Breast epithelium (tissue), 4 donors: ENCODE measurements at places on chromosomes 5 and 9.

GRCh38 chr9:108857572-108857971, 1.8 kb upstream of the ACTL7B start:
- no peak for DNase-seq

GRCh38 chr5:74289691-74290090, 350.8 kb downstream of the ENC1 start:
- DNase-seq, result no peak

DNA sequence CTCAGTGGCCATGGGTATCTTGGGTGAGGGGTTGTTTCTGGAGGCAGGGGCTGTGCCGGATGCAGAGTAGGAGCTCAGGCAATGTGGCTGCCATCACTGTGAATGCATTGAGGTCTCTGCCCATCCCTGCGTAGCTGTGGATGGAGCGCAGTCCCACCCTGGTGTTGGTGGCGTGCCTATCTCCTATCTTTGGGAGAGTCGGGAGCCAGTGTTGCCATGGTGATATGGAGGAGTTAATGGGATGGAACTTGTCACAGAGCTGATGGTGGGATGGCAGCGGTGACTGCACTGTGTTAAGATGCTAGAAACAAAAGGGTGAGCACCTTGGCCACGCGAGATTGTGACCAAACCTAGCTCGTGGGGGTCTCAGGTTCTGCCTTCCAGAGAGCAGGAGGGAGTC, 197.3 kb downstream of the MELK start:
- no peak for DNase-seq

- DNase-seq, result no peak
Measured at GRCh38 chr5:68562308-68562707, 346.8 kb downstream of the PIK3R1 start.

DNA sequence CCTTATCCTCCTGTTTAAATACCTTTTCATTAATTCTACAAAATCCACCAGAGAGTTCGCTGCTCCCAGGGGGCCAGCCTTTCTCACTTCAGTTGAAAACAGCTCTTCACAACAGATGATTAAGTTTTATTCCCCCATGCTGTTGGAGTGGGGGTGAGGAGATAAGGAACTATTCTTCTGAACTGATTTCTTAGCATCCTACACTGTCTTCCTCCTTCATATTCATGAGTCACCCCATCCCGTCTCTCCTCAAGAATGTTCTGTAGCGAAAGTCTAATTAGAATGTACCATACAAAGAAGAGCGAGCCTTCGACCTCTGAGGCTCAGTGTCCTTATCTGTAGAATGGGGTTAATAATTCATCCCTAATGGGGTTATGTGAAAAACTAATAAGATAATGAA, 138.0 kb downstream of the PIK3R1 start:
- DNase-seq, result no peak

- DNase-seq, result no peak
Measured at GRCh38 chr5:122412966-122413365, 100.9 kb downstream of the SNCAIP start.

GRCh38 chr9:97555164-97555563, 53.7 kb downstream of the TMOD1 start:
- DNase-seq, result no peak

- no peak for DNase-seq
Measured at GRCh38 chr5:2709976-2710689, 41.3 kb downstream of the IRX2 start.

- no peak for DNase-seq
Measured at GRCh38 chr5:112533362-112533761, 114.3 kb upstream of the EPB41L4A start.

DNA sequence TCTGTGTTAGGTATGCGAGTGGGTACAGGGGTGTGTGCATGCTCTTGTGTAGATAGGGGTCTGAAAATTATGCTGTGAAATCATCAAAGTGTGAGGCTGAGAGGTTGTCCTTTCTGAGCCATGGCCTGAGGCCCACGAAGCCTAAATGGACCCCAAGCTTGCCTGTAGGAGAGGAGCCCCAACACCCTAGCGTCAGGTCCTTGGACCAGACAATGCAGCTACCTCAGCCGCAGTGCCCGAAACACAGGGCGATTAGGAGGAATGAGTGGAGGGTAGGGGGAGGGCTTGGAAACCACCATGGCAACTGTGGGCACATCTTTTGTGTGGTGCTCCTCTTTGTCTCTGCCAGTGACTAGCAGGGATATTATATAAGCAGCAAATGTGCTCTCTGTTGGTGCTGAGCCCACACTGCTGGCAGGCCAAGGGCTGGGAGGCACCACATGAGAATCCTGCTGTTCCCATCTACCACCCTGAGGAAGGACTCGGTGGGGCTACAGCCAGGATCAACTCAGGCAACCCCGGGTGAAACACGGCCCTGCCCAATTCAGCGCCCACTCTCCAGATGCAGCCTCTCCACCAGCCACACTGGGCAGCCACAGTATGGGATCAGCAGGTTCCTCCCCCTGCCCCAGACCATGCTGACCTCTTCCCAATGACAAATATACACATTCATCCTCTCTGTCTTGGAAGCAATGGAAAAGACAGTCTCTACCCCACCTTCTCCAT, 84.6 kb upstream of the FSTL4 start:
- no peak for DNase-seq

- DNase-seq, result no peak
Measured at GRCh38 chr9:88745276-88746001, 210.5 kb downstream of the NXNL2 start.

- no peak for DNase-seq
Measured at GRCh38 chr5:103674739-103675138, 112.2 kb upstream of the NUDT12 start.

DNA sequence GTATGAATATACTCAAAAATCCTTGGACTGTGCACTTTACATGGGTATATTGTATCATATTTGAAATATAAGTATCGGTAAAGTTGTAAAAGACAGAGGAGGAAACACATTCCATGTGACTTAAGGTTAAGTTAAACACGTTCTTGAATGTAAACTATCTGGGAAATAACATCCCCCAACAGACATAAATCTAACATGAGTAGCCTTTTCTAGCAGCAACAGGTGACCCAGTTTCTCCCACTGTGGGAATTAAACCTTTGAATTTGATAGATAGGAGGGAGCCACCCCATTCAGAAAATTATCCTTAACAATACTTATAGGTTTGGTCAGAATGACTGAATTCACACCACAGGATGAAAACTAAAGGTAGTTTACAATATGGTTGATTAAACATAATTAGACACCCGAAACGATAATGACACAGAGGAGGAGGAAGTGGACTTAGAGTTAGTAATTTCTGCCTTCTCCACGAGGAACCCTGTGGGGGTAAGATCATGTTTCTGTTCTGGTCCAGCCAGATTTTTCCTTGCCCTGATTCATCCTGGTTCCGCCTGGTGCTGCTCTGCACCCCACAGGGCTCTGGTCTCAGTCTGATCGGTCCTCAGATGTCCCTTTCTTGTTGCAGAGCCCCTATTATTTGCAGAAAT, 84.6 kb upstream of the DNAH5 start:
- DNase-seq, result no peak

DNA sequence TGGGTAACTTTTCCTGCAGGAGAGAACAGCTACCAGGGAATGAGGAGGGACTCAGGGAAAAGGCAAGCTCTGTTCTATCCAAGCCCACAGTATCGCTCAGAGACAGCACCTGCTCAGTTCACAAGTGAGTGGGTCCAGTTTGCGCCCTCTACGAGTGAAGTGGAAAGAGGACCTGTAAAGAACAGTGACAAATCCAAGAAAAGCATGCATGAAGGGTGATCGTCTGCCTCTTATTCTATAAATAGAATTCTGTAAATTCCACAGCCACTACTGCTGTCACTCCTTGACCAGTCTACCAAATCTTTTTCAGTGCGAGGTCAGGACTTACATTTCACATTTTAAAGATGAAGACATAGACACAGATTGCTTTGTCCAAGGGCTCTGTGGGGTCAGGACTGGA, 117.5 kb downstream of the ENTREP1 start:
- DNase-seq, result no peak

GRCh38 chr9:76615177-76615603, 149.0 kb upstream of the PCA3 start:
- DNase-seq, result no peak

- no peak for DNase-seq
Measured at GRCh38 chr9:121312169-121312568, 44.2 kb downstream of the GSN start.

GRCh38 chr5:108345541-108346171, 36.2 kb downstream of the FBXL17 start:
- no peak for DNase-seq

DNA sequence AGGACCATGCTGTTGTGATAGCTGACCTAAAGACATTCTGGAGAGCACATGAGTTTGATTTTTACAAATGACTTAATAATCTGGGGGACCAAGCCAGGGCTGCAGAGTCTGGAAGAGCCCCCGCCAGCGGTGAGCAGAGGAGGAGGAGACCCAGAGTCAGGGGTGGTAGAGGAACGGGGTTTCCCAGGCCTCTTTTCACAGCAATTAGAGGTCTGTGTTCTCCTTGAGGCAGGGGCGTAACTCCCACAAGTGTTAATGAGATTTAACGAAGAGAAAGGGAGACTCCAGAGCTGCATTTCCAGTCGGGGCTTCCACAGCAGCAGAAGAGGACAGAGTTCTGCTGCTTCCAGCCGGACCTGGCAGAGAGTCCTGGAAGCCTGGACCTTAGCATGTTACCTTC, 137.9 kb upstream of the SLC24A2 start:
- DNase-seq, result no peak

DNA sequence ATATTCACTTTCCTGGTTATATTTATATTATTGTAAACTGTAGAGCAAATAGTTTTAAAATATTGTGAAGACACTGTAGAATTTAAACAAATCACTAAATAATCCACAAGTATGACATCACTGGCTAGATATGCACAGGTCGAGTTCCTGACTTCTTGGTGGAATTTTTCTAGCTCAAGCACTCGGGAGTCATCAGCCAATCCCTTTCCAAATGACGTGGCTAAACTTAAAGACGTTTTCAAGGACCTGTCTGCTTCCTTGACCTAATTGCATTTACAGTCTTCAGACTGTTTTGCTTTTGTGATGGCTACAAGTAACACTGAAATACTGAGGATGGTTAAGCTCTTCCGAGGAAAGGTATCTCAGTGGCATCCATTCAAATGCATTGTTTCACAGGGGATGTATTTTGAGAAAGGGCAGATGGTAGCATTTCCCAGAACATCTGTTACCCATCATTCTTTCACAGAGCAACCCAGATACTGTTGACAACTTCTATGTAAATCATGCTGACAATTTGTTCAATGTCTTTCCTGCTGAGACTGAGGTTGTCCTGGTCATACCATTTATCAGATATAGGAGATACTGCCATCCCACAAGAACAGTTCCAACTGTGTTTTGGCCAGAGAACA, 262.8 kb downstream of the CDH10 start:
- DNase-seq, result no peak

DNA sequence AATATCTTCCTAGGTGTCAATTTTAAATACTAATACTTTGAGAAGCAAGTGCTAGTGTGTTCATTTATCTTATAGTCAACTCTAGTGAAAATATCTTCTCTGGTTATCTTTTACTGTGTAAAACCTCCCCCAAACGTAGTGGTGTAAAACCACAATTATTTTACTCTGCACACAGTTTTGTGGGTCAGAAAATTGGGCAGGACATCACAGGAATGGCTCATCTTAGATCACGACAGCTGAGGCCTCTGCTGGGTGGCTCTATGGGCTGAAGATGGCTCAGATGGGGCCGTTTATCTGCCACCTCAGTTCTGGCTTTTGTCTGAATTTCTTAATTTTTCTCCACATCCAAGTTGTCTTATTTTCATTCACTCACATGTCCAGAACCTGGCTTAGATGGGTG, 457.2 kb upstream of the ACTBL2 start:
- no peak for DNase-seq

DNA sequence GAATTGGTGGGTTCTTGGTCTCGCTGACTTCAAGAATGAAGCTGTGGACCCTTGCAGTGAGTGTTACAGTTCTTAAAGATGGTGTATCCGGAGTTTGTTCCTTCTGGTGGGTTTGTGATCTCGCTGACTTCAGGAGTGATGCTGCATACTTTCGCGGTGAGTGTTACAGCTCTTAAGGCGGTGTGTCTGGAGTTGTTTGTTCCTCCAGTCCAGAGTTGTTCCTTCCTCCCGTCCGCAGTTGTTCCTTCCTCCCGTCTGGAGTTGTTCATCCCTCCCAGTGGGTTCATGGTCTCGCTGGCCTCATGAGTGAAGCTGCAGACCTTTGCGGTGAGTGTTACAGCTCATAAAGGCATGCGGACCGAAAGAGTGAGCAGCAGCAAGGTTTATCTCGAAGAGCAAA, 159.6 kb upstream of the ADAMTSL1 start:
- DNase-seq, result no peak

- DNase-seq, result no peak
Measured at GRCh38 chr9:33178972-33179697, 12.0 kb upstream of the B4GALT1 start.

GRCh38 chr5:30040488-30041118, 1152.9 kb upstream of the CDH6 start:
- no peak for DNase-seq

DNA sequence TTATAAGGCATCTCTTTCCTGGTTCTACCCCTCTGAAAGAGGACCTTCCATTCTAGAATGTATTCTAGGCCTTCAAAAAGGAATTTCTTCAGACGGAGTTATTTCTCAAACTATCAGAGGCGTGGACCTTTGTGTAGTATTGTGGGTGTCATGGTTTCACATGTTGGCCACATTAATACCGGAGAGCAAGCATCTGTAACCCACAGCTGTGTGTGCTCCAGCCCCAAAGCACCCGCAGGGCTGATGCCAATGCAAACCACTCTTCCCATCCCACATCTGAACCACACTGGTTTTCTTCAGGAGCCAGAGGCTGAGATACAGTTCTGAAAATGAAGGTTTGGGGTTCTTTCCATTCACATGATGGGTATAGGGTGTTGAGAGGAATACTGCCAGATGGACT, 127.1 kb downstream of the BNC2 start:
- DNase-seq, result no peak

DNA sequence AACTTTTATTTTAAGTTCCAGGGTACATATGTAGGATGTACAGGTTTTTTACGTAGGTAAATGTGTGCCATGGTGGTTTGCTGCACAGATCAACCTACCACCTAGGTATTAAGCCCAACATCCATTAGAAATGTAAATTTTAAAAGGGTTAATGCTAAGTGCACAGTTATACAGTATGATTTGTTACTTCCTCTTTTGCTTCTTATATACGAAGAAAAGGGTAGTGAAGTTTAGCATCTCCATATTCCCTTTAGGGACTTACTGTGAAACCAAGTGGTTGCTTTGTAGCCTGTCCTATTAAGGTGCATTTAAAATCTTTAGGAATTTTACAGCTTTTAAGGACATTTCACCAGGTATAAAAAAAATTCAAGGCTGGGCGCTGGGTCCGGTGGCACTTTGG, 46.4 kb downstream of the RBM27 start:
- DNase-seq, result no peak
